ENCODE measurements at places on chromosomes 6 and 20.

DNA sequence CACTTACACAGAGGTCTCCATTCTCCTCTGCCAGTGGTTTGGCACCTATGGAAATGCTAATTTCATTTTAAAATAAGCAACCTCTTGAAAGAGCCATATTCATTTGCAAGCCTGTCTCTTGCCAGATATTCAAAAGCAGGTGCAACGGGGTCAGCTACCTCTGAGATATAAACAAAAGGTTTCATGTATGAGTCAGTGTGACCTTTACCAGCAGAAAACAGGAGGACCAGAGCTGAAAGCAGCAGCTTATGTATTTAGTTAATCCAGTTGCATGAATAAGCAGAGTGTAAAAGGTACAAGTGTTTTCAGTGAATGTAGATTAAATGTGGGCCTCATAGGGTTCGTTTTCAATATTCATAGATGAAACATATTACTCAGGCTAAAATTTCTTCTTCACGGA, 56.0 kb downstream of the TENT5A start:
- DNase-seq: no peak

GRCh38 chr6:41780551-41781365, at the start of gene PRICKLE4:
Gene PRICKLE4 (plus strand): TSS chr6:41780782. CDS start chr6:41783474, 2,692 bp downstream.
- DNase-seq: no peak

- DNase-seq: no peak
These were observed 67.1 kb downstream of the GNAS-AS1 start for GRCh38 chr20:58783511-58784011.

DNA sequence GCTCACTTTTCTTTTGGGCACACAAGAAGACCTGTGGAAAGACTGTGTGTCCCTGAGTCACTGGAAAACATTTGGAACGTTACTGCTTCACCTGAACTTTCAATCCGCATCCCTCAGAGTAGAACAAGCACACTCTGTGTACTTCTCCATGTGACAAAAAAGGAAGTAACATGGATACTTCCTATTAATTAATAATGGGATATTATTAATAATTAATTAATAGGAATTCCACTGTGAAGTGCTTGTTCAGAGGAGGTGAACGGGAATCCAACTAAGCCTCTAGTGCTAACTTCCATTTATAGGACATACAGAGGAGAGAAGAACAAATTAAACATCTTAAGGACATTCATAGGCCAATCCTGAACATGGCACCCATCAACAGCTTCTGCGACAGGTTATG, 407.8 kb downstream of the SYNE1 start:
- DNase-seq: no peak

DNA sequence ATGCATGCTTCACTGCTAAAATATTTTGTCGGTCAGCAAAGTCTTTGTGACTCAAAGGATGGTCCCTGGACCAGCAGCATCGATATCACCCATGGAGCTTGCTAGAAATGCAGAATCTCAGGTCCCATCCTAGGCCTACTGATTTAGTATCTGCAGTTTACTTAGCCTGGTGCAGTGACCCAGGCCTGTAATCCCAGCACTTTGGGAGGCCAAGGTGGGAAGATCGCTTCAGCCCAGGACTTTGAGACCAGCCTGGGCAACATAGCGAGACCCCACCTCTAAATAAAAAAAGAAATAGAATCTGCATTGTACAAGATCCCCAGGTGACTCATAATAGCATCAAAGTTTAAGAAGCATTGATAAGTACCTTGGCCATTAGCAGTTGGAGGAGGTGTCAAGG, 248.7 kb downstream of the CD83 start:
- DNase-seq: no peak

DNA sequence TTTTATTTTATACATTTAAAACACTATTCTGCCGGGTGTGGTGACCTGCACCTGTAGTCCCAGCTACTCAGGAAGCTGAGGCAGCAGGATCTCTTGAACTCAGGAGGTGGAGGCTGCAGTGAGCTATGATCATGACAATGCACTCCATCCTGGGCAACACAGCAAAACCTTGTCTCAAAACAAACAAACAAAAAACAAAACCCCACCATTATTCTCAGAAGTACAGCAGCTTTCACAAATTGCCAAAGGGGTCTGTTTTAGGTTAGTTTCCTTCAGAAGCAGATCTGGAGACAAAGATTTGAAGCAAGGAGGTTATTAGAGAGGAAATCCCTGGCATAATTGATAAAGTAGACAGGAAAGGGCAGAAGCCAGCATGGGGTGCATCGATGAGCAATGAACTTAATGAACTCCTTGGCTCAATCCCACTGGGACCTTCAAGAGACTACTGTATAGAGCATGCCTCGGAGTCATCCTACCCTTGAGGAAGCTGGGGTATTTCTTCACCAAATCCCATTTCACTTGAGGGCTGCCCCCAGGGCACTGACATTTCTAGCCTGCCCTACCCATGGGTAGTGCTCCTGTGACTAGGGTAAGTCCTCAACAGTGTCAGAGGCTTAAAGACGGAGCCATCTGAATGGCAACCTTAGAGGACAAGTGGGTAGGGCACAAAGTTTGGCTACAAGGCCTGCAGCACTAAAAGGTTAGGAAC, 43.2 kb upstream of the DDR1 start:
- no peak for DNase-seq

DNA sequence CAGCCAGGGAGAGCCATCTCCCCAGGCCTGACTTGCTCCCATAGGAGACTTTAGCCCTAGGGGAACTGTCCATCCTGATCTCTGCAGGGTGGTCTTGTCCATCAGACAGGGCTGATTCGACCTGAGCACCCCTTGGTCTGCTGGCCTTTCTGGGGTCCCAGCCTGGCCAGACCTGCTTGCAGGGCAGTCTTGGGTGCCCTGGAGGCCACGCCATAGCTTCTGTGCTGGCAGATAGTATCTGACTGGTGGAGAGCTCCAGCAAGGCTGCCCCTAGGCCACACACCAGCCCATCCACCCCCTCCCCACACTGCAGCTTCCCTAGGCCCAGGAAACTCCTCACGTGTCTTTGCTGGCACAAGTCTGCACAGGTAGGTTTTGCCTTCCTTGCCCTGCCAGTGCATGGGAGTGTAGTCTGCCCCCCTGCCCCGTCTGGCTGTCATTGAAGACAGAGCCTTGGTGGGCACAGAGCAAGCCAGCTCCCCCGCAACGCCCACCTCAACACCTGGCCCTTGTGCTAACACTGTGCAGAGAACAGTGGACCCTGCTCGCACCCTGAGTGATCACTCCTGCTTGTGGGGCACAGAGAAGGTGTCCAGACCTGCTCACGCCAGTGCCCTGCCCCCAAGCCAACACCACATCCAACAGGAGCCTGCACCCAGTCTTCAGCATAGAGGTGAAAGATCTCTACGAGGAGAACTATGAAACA, 32.4 kb downstream of the CCN2 start:
- no peak for DNase-seq

GRCh38 chr6:38169221-38169976, 349.9 kb downstream of the ZFAND3 start:
- no peak for DNase-seq

GRCh38 chr6:92109956-92110355, 1309.4 kb downstream of the EPHA7 start:
- no peak for DNase-seq

GRCh38 chr6:80263585-80263984, 157.1 kb downstream of the BCKDHB start:
- DNase-seq: no peak

DNA sequence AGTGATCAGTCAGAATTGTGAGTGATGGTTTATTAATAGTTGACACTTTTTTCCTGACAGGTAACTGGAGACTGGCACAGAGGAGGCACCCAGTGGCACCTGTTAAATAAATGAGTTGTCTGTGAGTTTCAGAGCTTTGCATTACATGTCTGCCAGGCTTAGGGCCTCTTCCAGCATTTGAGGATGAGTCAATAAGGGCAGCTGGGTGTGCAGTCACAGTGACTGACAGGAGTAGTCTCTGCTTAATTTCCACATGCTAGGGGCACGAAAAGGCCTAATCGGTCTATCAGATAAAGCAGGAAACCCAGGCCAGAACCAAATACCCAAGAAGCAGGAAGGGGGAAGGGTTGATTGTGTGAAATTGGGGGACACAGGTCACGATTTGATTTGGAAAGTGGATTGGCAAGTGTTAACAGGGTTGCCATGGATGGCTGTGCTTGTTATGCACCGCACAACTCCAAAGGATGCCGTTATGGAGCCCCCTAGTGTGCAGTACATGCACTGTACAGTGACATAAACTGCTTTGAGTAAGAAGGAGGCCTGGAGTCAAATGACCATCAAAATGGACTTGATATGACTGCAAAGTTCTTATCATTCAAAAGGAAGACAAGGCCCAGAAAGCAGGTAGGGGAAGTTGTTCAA, 111.9 kb upstream of the GGTLC1 start:
- DNase-seq: peak; percentile 45

GRCh38 chr20:3204124-3204794, at the start of gene DDRGK1:
Gene DDRGK1 (minus strand): TSS chr20:3204682. CDS start chr20:3204627, 55 bp downstream.
- peak; percentile 88 for DNase-seq

- no peak for DNase-seq
These were observed 204.2 kb downstream of the BCAS1 start for GRCh38 chr20:53865901-53866793.

DNA sequence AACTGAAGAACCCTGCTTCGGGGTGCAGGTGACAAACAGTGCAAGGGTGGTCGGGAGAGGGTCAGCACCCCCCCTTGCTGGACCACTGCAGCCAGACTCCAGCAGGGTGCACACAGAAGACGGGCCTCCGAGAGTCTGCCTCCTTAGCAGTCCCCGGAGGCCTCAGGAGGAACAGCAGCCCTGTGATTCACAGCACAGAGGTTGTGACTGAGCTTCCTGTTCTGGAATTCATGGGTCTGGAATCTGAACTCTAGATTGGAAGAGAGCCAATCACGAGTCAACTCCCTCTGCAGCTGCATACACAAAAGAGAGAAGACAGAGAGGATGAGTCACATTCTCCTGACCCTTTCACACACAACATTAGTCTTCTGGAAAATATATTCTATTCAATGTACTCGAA, 249.0 kb upstream of the OPRM1 start:
- no peak for DNase-seq

GRCh38 chr6:43771858-43772680, 2.1 kb downstream of the VEGFA start:
- peak; percentile 9 for DNase-seq

DNA sequence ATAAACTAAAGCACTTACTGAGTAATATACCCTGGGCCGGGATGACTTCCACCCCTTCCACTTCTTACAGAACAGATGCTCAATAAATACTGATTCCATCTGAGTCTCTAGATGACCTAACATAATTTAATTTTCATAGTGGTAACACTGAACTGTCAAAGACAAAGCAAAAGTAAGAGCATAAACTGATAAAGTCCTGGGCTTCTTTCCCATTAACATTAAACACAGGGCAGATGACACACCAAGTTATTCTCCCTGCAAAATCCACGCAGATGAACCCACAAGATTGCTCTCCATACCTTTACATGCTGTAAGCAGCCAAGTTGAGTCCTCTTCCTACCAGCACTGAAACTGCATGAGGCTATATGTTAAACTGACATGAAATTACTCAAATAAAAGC, 27.1 kb downstream of the AGPAT4 start:
- DNase-seq: no peak

DNA sequence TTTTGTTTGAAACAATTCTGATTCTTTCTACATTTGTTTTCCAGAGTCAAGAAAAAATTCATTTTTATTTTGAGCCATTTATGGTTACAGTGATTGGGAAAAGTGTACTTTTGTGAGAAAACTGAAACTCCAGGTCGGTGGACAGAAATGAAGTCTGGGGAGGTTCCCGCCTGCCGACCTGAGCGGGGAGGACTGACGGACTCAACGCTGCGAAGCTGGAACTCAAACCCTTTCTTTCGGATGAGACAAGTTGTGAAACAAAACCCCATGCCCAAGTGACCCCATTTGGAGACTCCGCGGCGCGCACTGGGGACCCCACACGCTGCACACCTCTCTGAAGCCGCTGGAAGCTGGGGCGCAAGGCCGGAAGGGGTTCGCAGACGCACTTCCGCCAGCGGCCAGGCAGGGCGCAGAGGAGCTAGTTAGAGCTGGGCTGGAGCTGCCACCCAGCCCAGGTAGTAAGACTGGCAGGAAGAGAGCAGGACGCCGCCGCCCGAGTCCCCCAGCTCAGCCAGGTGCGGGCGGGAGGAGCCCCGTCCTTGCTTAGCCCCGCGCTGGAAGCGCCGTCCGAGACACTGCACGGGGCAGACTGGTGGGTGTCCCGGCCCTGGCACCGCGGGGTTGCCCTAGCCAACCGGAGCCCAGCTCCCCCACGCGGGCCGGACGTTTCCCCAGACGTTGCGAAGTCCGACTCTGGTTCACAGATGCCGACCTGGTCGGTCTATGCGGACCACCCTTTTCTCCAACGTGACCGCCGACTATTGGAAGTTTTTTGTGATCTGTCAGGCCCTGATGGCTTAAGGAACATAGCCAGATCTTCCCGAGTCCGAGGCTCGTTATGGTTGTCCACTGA, 19.8 kb upstream of the ZSCAN16 start:
- DNase-seq: peak; percentile 62

- no peak for DNase-seq
These were observed 195.4 kb downstream of the ASCC3 start for GRCh38 chr6:100685747-100686146.

GRCh38 chr6:155003476-155003875, 8.4 kb downstream of the TIAM2 start:
- DNase-seq: no peak

DNA sequence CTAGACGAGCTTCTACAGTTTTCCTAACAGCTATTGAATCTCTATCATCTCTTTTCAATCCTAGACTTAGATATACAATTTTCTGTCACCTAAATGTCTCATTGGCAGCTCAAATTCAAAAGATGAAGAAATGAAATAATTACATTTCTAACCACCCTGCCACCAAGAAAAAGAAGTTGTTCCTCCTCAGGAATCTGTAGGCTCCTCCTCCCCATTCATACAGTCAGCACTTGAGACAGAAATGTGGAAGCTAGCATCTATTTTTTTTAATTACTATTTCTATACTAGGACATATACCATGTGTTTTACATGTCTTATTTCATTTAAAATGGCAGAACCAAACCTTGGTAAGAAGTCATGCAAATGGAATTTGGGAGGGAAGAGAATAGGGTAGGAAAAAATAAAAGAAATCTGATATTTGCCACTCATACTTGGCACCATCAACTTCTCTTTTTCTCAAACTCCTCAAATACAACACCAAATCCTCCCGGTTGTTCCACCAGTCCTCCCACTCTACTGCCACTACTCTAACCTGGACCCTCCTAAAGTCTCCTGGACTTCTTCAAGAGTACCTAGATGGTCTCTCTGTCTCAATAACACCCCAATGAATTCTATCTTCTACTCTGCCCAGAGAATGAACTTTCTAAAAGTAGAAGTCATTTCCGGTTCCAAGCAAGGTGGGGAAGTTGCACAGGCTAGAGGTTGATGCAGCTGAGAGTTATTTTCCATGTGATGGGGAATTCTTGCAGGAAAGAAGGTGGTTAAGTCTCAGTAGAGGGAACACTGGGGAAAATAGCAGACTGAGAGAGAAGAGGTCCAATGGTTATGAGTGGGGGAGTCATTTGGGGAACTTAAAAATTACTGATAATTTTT, 54.1 kb downstream of the ATXN1 start:
- no peak for DNase-seq

All from activated CD4-positive, alpha-beta T cell treated with anti-CD3 and anti-CD28 coated beads, Interleukin-2, amount 50 U/mL, for 24 hours (primary cell).